Esophagus squamous epithelium (tissue), 5 donors: ENCODE measurements at places on chromosomes 7 and 10.

GRCh38 chr7:43612599-43613589, 30.0 kb downstream of the STK17A start:
- no peak for DNase-seq

DNA sequence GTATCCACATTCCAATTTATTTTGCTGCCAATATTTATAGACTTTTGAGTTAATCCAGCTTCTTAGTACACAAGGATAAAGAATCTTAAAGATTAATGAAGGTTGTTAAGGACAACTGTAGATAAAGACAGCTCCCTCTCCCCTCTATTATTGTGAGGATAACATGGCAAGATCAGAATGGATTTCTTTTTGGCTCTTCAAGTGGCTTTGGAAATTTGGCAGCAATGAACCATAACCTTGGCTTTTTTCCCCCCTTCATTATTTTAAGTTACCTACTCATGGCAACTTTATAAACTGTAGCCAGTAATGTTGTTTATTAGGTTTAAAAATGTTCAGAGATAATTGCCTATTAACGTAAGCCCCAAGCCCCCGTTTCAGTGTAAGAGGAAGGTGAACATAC, 131.1 kb upstream of the SLC26A5 start:
- DNase-seq = no peak

- no peak for DNase-seq
These were observed 82.1 kb upstream of the HPS1 start for GRCh38 chr10:98528805-98529183.

DNA sequence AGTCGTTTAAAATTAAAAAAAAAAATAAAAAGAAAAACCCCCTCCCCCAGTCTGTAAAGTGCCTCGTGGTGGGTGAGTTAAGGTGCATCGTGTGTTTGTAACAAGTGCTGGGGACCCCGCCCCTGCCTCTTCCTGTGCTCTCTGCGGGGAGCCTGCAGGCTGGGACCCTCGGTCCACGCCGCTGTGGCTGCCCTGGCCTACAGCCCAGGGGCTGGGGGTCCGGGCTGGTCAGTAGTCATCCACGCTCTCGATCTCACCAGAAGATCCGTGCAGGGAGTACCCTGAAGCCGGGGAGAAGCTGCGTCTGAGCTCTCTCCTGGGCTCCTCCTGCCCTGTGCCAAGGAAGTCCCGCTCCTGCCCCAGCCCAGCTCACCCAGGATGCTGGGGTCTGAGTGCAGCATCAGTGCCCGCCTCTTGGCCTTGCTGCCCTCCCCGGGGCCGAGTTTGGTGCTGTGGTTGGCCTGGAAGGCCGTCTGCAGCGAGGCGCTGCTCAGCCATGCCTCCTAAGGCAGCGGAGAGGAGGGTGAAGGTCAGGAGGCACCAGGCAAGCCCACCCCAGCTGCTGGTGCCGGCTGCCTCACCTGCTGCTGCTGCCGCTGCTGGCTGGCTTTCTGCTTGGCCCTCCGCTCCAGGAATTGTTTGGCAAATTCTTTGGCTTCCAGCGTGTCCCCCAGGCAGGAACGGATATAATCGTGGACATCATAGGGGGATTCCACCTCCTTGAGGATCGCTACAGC, 8.1 kb downstream of the GNB2 start:
- DNase-seq = no peak

DNA sequence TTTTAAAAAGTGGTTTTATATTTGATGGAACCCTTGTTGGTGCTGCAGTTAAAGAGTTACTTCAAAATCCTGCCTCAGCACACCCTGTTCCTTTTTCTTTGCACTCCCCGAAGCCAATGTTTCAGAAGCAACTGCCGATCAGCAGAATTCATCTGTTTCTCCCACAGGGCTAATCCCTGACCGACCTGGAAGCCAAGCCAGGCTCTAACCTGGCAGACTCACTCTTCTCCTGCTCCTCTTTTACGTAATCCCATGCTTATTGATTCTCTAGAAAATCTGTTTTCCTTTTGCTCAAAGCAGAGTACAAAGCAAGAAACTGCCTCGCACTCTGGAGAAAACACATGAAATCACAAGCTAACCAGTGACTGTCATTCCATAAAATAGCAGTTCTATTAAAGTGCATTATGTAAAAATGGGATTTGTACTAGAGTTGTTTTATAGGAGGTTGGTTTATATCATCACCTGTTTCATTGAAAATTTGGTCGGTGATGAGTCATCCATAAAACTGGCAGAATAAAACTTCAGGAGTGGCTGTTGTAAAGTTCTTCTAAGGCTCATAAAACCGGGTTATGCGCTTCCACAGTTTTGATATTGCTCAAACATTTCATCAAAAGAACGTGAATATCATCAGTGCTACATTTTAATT, 99.9 kb downstream of the CNTNAP2 start:
- DNase-seq = no peak

GRCh38 chr10:49080071-49080470, 35.3 kb downstream of the VSTM4 start:
- DNase-seq = no peak

DNA sequence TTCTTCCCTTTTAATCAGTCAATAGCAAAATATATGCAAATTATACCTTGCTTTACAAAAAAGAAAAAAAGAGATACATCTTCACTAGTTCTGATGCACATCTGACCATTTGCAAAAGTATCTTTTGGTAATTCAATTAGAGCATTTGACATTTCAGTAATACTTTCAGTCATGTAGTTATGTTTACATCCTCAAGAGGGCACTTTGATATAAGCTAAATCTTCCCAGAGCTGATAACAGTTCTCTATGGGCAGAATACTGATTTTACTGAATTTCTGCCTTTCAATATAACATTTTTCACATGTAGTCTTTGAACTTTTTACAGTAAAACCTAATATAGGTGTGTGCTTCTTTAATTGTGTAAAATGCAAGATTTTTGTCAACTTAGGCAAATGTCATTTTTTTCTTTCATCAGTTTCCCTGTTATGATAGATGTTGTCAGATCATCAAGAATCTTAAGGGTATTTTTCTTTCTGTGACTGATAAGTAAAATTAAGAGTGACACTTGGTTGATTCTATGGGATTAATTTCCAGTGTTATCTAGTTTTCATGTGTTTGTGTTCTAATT, 703.5 kb upstream of the SEMA3D start:
- no peak for DNase-seq

GRCh38 chr7:122692769-122693309, 6.1 kb downstream of the RNF133 start:
- no peak for DNase-seq

DNA sequence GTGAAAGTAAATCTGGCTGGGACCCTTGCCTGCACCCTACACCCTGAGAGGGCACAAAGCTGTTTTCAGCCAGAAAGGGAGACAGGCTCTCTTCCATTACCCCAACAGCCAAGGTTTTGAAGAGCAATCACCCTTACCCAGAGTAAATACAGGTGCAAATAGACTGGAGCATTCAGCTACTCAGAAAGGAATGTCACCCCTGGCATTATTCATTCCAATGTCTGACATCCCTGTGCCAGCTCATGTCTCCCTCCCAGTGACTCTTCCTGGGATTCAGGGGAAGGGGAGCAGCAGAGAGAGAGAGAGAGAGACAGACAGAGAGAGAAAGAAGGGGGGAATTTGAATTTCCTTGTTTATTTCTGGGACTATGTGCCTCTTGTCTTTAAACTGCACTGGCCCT, 611.8 kb downstream of the SORCS3 start:
- DNase-seq = no peak

- no peak for DNase-seq
These were observed 66.6 kb upstream of the IGFBP3 start for GRCh38 chr7:45987521-45988290.

DNA sequence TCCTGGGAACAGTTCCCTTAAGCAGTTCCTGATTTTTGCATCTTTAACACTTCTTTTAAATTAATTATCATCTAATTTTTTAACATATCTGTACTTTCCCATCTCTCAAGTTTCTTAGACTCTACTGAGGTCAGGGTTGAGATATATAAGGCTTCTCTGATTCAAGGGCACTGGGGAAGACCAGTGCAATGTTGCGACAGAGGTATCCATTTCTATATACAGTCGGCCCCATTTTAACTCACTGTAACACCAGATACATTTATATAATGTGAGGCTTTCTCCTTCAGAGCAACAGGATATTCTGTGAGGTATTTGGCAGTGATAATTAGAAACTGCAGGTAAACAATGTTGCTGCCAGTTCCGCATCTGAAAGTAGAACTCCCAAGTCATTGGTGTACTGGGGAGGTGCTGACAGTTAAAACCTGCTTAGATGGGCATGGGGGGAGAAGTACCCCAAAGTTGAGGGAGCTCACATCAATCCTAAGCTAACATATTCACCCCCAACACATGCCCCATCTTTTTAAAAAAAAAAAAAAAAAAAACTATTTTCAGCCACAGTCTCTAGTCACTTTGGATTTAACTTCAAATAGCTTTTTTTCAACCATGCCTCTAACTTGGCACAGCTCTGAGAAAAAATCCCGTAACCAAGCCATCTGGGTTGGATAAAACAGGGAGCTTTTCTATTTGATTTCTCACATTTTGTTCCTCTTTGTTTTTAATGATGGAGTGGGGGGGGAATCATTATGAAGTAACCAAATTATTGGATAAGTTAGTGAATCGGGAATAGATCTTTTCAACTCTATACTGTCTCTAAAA, 62.9 kb downstream of the REEP3 start:
- no peak for DNase-seq

GRCh38 chr10:132311338-132311939, 3.7 kb upstream of the STK32C start:
- no peak for DNase-seq

DNA sequence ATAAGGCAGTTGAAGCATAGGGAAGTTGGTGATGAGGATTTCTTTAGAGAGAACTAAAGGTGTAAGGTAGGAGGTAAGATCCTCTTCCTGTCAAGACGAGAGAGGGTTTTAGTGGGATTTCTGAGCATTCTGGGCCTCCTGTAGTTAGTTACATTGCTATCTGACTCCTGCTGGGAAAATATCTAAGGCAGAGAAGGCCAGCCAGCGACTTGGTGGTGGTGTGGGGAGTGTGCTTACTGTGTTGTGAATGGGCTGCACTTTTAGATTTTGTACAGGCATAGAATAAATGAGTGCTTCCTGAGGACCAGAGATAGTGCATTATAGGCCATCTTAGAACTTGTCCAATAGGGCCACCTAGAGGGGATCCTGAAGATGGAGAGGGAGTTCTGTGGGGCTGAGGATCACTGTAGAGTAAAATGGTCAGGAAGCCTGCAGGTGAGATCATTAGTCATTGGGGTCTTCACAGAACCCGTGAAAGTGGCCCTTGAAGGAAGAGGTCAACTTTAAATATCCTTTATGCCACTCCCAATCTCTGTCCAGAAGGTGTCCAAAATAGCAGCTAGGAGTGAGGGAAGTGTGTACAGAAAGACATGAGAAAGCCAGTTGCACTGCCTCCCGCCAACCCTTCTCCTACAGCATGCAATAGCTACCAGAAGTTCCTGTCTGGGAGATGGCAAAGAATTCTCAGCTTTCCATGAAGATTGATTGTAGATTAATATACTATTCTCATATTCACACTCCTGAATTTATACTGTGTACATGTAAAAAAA, 266.6 kb downstream of the POLR1F start:
- no peak for DNase-seq

DNA sequence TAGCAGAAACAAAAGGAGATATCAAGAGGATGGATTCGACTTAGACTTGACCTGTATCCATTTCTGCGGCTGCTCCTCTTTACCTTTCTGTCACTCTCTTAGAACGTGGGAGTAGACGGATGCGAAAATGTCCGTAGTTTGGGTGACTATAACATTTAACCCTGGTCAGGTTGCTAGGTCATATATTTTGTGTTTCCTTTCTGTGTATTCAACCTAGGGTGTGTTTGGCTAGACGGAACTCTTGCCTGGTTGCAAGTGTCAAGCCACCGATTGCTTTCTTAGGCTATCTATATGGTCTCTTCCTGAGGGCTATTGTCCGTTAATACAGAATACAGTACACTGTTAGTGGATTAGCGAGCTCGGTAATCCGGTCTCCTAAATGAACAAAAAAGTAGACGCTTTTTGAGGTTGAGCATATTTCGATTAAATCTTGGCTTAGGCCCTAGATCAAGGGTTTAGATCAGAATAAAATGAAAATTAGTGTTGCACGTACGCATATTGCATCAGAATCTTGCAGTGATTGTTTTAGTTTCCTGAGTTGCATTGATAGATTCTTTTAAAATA, 1.2 kb downstream of the PTEN start:
- DNase-seq = no peak

GRCh38 chr7:93823621-93824020, 66.9 kb downstream of the TFPI2 start:
- DNase-seq = no peak

DNA sequence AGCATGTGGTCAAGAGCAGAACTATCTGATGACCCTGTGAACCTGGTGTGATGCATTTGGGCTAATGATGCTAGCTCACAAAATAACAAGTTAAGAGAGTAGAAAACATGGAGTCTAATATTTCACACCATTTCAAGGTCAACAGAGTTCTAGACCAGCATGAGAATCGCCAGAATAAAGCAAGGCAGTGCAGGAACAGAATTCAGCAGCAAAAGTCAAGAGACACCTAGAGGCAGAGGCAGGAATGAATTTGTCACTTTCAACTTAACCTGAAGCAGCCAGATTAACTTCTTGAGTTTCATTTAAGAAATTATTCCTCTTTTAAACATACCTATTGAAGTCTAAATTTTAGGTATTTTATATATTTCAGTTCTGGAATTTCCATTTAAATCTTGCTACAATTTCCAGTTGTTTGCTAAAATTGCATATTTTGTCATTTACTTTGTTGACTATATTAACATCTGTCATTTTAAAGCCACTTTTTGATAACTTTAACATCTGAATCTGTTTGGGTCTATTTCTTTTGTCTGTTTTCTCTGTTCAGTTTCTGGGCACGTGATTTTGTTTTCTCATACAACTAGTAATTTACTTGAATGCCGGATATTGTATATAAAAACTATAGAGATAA, 44.2 kb upstream of the PRSS58 start:
- DNase-seq = no peak

- DNase-seq = no peak
These were observed 74.6 kb upstream of the CPXM2 start for GRCh38 chr10:123965973-123966895.

GRCh38 chr10:84097787-84098353, 41.4 kb upstream of the GHITM start:
- DNase-seq = no peak

- DNase-seq = no peak
These were observed 32.5 kb downstream of the ZNF277 start for GRCh38 chr7:112238852-112239610.

- no peak for DNase-seq
These were observed 33.4 kb upstream of the GDF10 start for GRCh38 chr10:47266602-47267001.
